ENCODE measurements at places on chromosomes 1 and 21. TPM values are rescaled to one million over a fixed set of nuclear protein-coding genes. Genes with fewer than 3 reads are reported as not detected.

- H3K27me3 ChIP-seq = no peaks in the 10 kb centered on the region
- H3K27ac ChIP-seq = no peak overlapping the region
- no peak overlapping the region for H3K4me3 ChIP-seq
- H3K36me3 ChIP-seq = no peaks in the 10 kb centered on the region
- H3K4me1 ChIP-seq = no peaks in the 10 kb centered on the region
These were observed 185.8 kb upstream of the CHODL start for GRCh38 chr21:18058731-18059398.

SPATA21 gene
- total RNA-seq = not detected

- H3K27ac ChIP-seq = no peak overlapping the region
- no peaks in the 10 kb centered on the region for H3K4me1 ChIP-seq
- no peak overlapping the region for H3K4me3 ChIP-seq
- H3K27me3 ChIP-seq = no peaks in the 10 kb centered on the region
- H3K36me3 ChIP-seq = no peaks in the 10 kb centered on the region
These were observed 99.7 kb downstream of the RIPK4 start for GRCh38 chr21:41667136-41667535.

DNA sequence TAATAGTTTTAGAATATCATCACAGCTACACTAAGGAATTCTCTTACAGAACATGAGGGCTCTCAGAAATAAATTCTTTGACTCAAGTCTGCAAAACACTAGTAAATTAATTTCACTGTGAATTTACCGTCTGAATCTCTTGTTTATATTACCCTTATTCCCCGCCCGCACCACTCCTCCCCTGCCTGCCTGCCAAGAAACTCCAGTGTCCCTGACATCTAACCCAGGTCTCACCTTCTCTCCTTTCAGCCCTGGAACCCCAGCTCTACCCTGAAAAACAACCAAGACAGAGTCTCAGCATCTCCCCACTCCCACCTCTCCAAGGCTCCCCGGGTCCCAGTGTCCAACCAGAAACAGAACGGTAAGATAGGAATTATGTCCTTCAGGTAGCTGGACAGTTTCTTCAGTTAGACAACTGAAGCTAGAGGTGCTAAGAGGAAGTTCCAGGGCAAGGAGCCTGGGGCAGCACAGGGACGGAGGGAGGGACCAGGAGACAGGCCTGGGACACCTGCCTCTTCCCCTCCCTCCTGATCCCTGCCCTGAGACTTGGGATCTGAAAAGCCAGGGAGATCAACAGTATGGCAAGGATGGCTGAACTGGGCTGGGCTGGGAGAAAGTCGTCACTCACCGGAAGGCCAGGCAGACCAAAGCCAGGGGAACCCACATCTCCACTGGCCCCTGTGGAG is 15.4 kb downstream of the COL16A1 start:
- DNase-seq = no peak
- no peaks in the 10 kb centered on the region for H3K4me1 ChIP-seq
- no peak overlapping the region for H3K4me3 ChIP-seq
- H3K27me3 ChIP-seq = no peaks in the 10 kb centered on the region
- H3K36me3 ChIP-seq = no peaks in the 10 kb centered on the region
- H3K27ac ChIP-seq = no peak overlapping the region

GRCh38 chr1:197314682-197315081 is 46.6 kb downstream of the CRB1 start:
- H3K36me3 ChIP-seq = no peaks in the 10 kb centered on the region
- H3K27ac ChIP-seq = no peak overlapping the region
- DNase-seq = no peak
- no peaks in the 10 kb centered on the region for H3K4me1 ChIP-seq
- no peaks in the 10 kb centered on the region for H3K27me3 ChIP-seq

EPRS1 gene
- total RNA-seq = 25.2 TPM

DNA sequence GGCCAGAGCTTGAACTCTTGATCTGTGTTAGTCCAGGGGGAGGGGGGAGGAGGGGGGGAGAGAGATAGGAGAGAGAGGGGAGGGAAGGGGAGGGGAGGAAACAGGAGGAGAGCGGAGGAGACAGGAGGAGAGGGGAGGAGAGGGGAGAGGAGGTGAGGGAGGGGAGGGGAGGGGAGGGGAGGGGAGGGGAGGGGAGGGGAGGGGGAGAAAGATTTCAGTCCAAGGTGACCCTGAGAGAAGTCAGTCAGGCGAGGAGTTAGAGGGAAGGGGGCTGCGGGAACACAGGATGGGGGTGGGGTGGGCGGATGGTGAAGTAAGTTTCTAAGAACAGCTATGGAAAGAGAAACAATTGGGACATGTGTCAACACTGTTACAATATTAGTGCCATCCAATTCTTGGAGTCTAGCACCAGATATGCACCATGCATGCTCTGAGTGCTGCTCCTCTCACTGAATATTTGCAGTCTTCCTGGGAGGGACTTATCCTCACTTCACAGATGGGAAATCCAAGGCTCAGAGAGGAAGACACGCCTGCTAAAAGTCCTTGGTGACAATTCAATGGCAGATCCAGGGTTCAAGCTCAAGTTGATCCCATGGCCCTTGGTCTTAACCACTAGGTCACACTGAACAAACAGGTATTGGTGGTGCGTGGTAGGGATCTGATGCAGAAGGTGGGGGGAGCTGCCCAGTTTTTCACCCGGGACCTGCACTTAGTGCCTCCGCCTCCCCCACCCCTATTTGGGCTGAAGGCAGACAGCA is 42.5 kb upstream of the ECE1 start:
- DNase-seq = no peak
- peaks cover 91% of the 10 kb centered on the region for H3K4me1 ChIP-seq
- H3K4me3 ChIP-seq = no peak overlapping the region
- H3K27me3 ChIP-seq = no peaks in the 10 kb centered on the region

Data from Peyer's patch (tissue), 4 donors.